Epithelial cell of prostate (primary cell): ENCODE measurements at places on chromosomes 16 and 17.

DNA sequence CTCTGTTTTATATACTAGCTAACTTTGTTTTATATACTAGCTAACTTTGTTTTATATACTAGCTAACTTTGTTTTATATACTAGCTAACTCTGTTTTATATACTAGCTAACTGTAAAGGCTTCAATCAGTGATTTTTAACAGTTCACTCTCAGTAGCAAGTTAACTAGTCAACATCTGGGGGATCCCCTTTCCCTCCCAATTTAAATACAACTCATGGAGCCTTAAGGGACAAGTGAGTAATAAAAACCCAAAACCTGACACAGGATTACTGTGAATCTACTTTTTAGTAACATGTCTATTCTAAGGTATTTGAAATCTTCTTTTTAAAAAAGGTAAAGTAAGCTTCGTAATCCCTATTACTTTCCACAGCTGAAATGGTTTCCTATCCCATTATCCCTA, 32.2 kb downstream of the FAM222B start:
- DNase-seq: no peak

DNA sequence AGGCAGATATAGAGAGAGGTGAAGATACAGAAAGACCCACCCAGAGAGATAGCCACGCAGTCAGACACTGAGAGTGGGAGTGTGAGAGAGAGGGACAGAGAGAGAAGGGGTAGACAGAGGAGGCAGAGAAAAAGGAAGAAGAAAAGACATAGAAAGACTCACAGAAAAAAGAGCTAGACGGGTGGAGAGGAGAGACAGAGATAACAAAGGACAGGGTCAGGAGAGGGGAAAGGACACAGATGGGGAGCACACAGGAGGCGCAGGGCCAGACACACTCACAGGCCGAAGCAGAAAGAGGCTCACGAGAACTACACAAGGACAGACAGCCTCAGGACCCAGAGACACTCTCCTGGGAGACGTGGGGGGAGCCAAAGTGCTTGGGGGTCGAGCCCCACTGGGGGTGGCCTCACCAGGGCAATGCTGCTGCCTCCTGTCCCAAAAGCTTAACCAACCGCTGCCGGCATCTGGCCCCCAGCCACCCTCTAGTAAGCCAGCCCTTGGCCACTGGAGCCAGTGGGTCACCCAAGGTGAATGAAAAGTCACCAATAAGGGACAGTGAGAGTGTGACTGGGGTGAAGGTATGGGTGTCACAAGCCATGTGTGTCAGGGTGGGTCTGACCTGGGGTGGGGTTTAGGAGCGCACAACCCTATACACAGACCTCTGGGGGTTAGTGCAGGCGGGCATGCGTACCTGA, 3.8 kb downstream of the ZNF385C start:
- no peak for DNase-seq

GRCh38 chr16:23575834-23576233, 18.3 kb downstream of the UBFD1 start:
- no peak for DNase-seq

DNA sequence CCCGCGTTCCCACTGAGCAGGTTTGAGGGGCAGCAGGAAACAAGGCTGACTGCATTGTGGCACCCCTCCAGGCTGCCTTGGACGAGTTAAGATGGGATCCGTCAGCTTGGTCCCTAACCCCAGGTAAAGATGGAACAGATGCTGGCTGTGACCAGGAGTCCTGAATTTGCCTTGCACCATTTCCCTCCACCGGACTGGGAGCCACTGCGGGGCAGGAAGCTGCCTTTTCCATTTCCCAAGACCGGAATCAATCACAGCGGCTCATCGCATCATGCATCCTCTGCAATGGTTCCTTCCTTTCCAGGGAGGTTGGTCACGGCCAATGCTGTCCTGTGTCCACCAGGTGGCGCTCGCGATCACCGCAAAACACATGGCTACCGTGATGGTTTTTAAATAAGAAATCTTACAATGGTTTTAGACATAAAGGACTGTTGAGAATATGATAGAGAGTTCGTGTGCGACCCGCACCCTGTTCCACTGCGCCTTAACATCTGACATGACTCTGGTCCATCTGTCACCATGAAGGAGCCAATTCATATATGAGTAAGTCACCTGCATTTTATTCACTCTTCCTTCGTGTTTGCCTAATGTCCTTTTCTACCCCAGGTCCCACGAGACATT, 6.8 kb upstream of the MEAK7 start:
- no peak for DNase-seq

- no peak for DNase-seq
Observed at GRCh38 chr16:84967828-84968227, 43.5 kb downstream of the ZDHHC7 start.

- DNase-seq: no peak
Observed at GRCh38 chr16:79867425-79867997, 267.0 kb upstream of the MAF start.

GRCh38 chr16:53304334-53304733, 129.9 kb upstream of the RBL2 start:
- DNase-seq: no peak

DNA sequence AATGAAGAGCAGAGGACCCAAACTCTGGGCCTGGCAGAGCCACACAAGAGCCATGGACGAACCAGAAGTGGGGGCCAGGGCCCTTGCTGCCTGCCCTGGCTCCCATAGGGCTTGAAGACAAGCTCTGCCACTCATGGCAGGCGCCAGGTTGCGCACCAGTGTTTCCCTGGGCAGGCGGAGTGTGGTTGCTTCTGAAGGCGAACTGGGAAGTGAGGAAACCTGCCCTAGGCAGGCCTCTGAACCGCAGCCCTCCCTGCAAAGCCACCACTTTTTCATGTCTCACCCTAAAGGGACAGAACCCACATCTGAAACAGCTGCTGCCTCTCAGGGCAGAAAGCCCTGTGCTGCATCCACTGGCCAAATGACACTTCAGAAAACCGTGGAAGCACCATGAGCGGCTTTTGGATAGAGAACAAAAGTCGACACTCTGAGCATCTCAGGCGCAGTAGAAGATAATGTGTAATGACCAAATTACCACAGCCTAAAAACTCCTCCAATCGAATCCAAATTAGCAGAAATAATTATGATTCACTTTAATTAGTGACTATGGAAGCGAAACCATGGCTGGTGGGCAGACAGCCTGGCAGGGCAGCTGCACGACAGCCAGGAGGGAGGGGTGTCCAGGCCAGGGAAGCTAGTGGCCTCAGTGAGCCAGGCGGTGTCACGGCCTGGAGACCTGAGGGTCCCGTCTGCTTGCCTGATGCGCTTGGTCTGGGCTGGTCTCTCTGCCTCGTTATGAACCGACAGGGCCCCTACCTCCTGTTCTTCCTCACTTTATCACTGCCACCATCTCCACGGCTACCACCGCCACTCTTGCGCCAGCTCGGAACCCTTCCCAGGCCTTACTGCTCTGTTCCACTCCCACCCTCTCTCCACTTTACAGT, 59.1 kb downstream of the PRMT7 start:
- no peak for DNase-seq

DNA sequence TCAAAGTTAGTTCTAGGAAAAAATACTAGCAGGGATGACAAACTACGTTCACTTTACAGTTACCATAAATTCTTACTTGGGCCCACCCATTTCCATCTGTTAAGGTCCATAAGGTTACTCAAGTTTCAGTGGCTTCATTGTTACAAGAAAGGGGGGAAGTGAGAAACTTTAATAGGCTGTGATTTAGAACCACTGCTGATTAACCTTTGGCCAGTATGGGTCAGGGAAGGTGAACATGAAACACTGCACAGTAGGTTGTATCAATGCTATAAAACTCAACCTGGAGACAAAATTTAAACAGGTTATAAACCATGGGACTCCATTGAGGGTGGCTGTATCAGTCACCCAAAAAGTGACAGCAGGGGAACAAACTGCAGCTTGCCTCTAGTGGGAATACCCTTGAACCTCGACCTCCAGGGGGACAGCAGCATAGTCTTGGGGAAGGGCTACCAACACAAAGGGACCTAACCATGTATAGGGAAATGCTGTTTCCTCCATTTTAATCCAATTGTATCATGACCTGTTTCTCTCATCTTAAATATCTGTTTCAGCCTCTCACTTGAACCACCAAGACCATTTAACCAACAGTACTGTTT, 10.4 kb downstream of the PTRH2 start:
- no peak for DNase-seq

GRCh38 chr16:27600381-27600780, 50.4 kb downstream of the KATNIP start:
- no peak for DNase-seq

DNA sequence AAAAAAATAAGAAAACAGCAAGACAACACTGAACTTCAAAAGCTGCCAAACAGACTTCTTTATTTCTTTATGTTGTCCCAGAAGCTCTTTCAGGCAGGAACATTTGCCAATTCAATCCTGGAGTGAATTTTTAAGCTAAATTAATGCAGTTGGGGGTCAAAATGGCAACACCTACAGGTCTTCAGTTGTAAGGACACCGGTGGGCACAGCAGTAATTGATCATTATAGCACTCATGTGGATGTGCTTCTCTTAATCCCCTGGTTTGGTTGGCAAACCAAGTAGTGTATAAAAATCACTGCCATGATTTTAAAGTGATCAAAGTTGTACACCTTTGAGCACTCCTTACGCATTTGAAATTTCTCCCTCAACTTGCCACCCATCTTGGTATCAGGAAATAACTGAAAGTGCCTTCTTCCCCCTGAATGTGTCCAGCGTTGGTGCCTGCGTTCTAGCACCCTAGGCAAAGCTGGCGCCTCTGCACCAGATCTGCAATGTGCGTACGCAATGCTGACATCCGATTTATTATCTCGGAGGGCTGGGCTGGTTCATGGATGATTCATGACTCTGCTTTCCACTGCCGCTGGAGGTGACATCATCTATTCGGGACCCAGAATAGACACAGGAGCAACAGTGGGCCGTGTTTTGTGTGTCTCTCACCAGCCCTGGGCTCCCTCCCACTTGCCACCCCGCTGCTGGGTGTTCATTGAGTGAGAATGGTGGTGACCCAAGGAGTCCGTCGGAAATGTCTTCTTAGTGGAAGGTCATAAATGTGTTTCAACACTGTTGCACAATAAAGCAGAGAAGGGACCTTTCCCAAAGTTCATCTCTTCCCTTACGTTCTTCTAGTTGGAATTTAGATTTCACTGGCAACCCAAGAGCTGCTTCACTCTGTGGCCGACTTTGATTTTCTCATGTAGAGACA, 203.4 kb downstream of the CCDC182 start:
- no peak for DNase-seq

DNA sequence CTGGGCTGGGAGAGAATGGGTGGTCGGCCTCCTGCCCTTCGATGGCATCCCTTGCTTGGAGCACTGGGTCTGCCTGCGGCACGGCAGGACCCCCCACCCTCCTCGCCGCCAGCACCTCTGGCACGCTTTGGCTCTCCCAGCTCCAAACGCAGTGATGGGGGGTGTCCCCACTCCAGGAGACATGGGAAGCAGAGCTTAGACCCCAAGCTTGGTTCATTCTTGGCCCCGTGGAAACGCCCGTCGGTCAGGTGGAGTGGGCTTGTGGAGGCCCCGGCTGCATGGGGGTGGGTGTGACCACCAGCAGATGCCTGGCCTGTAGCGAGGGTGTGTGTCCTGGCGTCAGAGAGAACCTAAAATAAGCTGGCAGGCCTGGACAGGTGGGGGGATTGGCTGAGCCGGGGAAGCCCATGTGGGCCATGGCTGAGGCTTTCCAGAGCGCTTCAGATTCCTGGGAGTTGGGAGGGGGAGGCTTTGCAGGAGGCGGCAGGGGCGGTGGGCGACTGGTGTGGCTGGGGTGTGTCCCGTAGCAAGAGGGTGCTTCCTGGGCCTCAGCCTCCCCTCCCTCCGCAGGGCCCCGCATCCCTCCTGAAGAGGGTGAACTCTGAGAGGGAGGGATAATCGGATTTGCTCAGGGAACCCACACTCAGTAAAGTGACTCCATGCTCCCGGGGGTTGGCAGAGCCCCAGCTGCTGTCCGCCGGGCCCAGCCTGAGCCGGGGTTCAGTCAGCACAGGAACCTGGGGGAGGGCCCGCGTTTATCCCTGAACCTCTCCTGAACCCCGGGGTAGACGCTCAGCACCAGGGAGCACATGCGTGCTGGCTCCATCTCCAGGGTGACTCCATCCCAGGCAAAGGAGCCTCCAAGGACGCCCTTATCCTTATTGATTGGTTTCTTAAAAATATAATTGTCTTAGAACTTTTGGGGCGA, 3.4 kb downstream of the CACNA1H start:
- no peak for DNase-seq

DNA sequence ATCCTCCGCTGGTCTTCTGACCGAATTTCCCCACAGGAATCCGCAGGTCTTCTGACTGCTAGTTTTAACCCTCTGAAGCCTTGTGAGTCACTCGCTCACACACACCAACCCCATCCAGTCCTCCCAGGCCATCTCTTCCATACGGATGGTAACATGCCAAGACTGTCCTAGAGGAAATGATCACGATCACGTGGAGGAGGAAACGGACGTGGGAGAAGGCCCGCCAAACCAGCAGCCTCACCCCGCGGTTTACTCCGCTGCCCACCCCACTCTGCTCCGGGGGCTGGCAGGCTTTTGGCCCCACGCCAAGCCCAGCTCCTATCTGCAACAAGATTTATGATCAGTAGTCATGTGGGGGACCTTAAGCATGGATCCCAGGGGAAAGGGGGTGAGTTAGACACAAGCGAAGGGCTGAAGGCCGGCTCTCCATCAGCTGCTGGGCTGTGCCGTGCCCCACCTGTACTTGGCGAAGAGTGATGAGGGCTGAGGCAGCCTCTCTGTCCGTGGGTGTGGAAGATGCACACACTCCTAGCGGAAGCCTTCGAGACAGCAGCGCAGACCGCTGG, 1.5 kb upstream of the FAAP100 start:
- DNase-seq: peak; percentile 49

DNA sequence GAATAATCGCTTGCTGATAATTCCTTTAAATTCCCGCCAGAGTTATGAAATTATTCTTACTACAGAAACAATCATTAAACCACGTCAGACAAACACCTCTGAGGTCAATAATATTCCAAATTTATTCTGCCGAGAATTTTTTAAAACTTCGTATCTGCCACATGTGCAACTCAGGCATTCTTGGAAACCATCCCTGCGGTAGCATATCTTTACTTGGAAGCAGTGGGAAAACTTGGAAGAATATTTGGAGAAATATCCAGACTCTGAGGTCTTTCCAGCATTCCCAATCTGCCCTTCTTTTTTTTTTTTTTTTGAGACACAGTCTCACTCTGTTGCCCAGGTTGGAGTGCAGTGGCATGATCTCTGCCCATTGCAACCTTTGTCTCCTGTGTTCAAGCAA, 2.0 kb upstream of the CCL11 start:
- DNase-seq: no peak

DNA sequence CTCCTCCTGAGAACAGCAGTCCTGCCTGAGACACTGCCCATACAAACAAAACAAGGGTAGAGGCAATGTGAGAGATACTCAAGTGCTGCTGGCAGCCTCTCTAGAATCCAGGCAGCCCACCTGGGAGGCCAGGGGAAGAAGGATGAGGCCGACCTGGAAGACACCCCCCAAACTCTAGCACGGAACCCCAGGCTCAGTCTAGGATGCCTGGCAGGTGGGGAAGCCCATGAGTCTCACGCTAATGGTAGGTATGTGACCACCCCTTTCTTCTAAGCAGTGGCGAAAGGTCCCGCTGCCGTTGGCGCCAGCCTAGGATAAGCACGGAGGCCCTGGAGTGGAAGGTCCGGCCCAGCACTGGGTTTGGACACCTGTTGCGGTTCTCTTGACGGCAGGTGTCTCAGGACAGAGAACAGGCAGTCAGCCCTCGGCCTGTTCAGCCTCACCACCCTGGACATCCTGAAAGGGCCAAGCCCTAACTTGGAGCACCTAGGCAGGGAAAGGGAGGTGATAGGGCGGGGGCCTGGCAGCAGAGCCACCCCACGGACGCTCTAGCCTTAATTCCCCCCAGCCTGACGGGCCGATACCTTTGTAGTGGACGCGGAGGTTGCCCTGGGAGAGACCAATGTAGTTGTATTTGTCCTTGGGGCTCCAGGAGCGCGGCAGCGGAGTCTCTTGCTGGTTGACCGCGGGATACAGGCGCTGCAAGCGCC, 487 bp downstream of the RANBP10 start:
- DNase-seq: no peak
